NCI-H748 treated with DMSO at 0.1 percent for 48 hours (cell line): ENCODE measurements at places on chromosomes 11 and 22.

DNA sequence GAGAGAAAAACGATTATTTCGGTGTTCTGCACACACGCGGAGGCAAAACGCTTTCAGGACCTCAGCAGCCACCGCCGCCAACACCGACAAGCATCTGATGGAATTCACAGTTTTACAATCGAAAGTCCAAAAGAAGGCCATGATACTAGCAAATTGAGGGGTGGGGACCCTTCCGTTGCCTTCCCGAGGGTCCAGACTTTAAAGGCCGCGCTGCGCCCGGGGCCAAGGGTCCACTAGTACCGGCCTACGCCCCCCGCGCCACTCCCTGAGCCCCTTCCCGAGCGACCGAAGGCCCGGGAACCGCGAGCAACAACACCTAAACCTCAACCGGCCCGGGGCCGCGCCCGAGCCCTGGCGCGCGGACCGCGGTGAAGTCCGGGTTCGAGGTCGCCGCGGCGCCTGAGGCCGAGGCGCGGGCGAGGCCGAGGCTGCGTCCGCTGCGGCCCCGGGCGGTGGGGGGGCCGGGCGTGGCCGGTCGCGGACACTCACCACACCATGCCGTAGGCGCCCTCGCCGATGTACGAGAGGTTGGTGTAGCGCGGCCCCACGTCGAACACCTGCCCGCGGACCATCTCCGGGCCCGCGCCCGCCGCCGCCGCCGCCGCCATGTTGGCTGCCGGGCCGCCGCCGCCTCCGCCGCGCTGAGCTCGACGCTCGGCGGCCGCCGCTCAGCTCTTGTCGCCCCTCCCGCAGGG is 465 bp downstream of the MAPK1 start:
- DNase-seq = no peak

GRCh38 chr11:123260511-123261211 is 65.6 kb upstream of the CLMP start:
- no peak for DNase-seq

- DNase-seq = no peak
These were observed 349.9 kb downstream of the CNTN5 start for GRCh38 chr11:99370549-99371216.

- DNase-seq = no peak
These were observed 799 bp downstream of the CCDC88B start for GRCh38 chr11:64340671-64341335.

DNA sequence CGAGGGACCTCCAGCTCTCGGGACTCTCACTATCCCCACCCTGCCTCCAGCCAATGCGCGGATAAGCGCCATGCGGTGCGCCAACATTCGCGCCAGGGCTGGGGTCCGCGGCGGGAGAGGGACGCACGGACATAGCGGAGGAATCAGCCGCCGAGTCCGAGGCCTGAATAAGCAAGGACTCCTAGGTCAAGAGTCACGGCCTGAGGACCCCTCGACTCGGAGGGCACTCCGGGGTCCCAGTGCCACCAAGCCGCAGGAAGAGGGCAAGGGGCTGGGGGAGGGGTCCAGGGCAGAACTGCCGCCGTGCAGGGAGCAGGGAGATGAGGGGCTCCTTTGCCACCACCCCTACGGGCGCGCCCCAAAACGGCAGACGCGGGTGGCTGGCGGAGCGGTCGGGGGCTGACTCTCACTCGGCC is 552 bp downstream of the DSCAML1 start:
- DNase-seq = no peak
